Upper lobe of right lung (tissue), 1 donor: ENCODE measurements at places on chromosomes 6 and 20.

- no peak for DNase-seq
Observed at GRCh38 chr6:13175087-13175486, 153.2 kb downstream of the TBC1D7 start.

- DNase-seq = no peak
Observed at GRCh38 chr6:167140589-167141474, 16.9 kb downstream of the GPR31 start.

DNA sequence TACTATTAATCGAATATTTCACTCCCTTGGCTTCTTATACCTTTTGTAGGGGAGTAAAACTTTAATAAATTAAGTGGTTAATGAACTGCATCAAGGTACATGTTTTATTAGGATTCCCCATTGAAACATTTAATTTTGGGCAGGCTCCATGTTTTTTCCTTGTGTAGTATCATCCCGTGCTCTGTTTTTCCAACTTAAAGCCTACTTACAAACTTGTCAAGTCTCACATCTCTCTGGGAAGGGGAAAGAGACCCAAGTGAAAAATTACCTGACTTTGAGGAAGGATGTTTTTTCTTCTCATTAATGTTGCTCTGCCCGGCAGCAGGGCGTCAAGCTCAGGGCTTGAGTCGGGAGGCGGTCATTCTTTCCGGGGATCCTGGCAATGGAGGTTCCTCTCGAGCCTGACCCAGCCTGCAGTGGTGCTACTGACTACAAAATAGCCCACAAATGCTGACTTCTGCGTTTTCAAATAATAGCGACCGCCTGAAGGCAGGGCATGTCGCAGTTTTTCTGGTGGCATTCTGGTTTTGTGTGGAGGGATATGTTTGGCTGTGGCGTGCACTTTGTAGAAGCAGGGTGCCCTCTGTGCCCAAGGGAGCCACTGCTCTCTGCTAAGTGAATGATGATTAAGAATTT lies 2.4 kb downstream of the DSP start:
- no peak for DNase-seq

DNA sequence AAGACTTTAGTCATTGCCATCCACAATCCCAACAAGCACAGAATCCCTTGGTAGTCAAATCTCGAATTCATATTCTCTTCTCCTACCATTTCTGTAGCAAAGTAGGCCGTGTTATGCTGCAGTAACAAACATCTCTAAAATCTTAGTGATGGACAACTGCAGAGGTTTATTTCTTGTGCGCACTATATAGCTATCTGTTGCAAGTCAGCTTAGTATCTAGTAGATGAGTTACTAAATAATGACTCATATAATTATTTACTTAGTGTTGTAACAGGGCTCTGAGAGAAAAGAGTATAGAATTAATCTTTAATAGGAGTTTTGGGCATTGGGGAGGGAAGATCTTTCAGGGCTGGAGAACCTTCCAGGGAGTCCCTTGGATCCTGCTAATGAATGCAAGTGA lies 73.3 kb downstream of the CAP2 start:
- DNase-seq = no peak

DNA sequence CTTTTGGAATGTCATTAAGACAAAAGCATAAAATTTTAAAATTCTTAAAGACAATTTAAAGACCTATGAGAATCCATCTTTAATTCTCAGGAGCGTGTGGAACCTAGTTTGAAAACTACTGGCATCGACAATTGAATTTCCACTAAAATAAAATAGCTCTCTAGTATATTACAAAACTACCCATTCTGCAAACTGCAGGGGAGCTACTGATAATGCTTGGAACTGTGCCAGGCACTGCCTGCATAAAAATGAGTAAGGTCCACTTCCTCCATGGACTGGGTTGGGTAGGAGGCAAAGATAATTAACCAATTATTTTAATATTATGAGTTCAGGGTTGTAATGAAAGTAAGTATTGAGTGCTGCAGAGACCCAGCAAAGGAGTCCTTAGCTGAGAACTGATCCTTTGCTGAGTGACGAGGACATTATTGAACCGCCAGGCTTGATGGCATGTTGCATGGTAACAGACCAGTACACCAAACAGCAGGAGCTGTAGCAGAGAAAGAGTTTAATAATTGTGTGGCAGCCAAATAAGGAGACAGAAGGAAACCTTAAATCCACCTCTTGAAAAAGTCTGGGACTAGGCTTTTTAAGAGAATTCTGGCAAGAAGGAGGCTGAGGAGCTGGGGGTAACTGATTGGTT lies 261.3 kb downstream of the ESR1 start:
- no peak for DNase-seq

GRCh38 chr20:44247131-44247571 lies at the start of gene GDAP1L1:
TSS of gene GDAP1L1 (plus strand) at chr20:44247308. CDS start at chr20:44247335, 27 bp downstream.
- DNase-seq = no peak

- no peak for DNase-seq
Observed at GRCh38 chr6:139019722-139020121, 8.8 kb upstream of the ABRACL start.

- no peak for DNase-seq
Observed at GRCh38 chr6:154267508-154268106, 89.0 kb downstream of the IPCEF1 start.

DNA sequence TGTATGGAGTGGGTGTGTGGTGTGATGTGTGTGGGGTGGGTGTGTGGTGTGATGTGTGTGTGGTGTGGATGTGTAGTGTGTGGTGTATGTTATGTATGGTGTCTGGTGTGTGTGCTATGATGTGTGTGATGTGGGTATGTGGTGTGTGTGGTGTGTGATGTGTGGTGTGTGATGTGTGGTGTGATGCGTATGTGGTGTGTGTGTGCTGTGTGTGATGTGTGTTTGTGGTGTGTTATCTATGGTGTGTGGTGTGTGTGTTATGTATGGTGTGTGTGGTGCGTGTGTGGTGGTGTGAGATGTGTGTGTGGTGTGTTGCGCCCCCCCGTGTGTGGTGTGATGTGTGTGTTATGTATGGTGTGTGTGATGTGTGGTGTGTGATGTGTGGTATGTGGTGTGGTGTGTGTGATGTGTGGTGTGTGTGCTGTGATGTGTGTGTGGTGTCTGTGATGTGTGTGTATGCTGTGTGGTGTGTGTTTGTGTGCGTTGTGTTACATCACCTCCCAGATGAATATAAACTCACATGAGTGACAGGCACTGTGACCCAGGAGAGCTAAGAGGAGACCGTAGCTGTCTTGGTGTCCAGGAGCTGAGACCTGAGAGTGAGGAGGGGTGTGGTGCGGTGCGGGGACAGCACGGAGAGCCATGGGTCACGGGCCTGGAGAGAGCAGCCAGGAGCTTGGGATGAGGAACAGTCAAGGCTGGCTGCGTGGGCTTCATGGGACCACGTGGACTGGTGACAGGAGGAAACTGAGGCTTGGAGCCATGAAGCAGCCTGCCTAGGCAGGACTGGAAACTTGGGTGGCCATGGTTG lies 8.8 kb downstream of the DLGAP4 start:
- DNase-seq = peak; percentile 43

GRCh38 chr6:134984821-134985220 lies 34.9 kb upstream of the ALDH8A1 start:
- DNase-seq = no peak

- no peak for DNase-seq
Observed at GRCh38 chr6:52336919-52337561, 24.9 kb upstream of the PAQR8 start.

GRCh38 chr20:44273231-44274215 lies 26.4 kb downstream of the GDAP1L1 start:
- DNase-seq = no peak

- DNase-seq = no peak
Observed at GRCh38 chr20:6466075-6466810, 301.2 kb upstream of the BMP2 start.

DNA sequence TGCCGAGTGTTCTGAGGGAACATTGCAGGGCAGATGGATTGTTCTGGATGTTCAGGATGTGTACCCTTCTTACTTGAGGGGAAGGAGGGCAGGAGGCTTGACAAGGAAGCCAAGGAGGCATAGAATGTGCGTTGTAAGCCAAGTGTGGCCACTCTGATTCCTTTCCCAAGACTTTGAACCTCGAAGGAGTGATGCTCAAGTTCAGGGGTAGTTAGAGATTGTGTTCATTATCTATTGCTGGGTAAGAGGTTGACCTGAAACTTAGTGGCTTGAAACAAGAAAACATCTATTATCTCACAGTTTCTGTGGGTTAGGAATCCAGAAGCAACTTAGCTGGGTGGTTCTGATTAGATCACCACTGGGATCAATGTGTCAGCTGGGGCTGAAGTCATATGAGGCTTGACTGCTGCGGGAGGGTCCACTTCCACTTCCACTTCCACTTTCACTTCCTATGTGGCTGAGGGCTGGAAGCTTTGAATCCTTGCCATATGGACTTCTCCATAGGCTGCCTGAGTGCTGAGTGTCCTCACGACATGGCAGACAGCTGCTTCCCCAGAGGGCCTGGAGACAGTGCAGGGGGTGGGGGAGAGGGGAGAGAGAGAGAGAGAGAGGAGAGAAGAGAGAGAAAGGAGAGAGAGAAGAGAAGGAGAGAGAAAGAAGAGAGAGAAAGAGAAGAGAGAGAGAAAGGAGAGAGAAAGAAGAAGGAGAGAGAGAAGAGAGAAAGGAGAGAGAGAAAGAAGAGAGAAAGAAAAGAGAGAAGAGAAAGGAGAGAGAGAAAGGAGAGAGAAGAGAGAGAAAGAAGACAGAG lies 6.9 kb upstream of the CD40 start:
- DNase-seq = no peak

GRCh38 chr6:157150076-157150475 lies 173.2 kb downstream of the TMEM242 start:
- DNase-seq = no peak

GRCh38 chr20:39070484-39071231 lies 108.5 kb downstream of the DHX35 start:
- no peak for DNase-seq

DNA sequence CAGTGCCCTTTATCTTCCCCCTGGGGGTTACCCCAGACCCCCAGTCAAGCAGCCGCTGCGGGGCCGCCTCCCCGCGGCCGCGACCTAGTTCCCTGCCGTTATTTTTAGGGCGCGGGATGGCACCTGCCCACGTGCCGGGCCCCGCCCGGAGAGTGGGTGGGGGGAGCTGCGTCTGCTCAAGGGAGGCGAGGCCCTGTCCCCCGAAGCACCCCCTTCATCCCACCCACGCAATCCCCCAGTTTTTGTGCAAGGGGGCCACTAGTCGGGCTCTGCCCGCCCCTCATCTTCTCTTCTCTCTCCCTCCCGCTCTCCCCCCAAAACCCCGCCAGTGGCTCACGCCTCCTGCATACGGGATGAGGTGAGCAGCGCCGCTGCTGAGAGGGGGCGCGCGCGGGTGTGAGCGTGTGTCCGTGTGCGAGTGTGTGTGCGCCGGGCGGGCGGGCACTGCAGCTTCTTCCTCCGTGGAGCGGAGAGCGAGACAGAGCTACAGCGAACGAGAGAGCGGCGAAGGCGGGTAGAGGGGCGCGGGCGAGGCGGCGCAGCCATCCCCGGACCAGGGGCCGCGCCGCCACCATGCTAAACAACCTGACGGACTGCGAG lies at the start of gene SLC12A5:
TSS of gene SLC12A5 (plus strand) at position 444 of the 600 bp plus-strand sequence. CDS start at position 574, 130 bp downstream.
- no peak for DNase-seq

DNA sequence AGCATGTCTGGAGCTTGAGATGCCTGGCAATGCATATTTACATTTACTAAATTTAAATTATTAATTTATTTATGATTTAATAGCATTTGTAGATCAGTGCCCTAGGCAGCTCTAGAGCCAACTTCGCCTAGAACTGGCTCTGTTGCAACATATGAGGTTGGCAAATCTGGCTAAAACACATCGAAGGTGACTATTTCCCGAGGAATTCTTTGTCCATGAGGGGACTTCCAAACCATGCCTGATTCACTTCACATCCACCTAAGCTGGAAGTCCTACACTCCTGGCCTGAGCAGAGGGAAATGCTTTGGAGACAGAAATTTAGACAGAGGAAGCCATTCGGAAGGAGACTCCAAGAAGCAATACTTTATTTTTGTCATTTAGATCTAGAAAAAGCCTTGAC lies 211.0 kb upstream of the ARG1 start:
- DNase-seq = no peak

DNA sequence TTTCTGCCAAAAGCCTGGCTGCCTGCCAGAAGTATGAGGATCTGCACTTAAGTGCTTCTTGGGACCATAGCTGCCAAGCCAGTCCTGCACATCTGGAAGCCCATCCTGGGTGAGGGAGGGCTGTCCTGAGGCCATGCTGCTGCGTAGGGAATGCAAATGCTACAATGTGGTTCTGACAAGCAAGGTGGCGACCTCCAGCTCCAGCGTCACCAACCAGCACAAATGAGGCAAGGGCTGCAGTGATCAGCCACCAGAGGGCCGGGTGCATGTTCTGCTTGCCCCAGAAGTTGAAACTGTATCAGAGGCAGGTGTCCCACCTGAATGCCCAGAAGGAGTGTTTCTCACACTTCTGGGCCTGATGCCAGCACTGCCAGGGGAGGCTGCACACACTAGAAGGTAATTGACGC lies 99.1 kb upstream of the KCNQ5 start:
- no peak for DNase-seq

DNA sequence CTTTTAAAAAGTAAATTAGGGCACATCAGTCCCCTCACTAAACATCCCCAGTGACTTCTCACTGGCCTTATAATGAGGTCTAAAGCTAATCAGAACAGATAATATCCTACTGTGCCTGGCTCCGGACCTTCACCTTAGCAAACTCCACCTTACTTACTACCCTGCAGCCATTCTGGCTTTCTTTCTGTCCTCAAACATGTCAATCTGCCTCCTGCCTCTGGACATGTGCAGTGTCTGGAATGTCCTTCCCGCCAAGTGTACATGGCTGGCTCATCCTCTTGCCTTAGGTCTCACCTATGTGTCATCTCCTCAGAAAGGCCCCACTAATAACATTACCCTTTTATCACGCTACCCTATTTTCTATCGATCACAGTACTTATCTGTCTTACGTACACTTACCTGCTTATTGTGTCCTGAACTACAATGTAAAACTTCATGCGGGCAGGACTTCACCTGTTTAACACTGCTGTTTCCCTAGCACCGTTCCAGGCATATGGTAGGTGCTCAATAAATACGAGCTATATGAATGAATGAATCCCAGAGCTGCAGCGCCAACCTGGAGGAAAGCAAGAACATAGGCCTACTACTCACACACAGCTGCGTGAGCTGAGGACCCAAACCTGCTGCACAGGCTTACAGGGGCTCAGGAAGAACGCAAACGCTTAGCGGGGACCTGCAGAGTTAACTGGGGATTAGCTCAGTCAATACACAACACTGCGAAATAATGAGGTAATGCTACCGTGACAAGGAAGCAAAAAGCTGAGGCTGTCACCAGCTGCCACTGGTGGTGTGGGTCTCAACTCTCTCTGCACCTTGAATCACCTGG lies 991 bp downstream of the UQCC2 start:
- peak; percentile 23 for DNase-seq

DNA sequence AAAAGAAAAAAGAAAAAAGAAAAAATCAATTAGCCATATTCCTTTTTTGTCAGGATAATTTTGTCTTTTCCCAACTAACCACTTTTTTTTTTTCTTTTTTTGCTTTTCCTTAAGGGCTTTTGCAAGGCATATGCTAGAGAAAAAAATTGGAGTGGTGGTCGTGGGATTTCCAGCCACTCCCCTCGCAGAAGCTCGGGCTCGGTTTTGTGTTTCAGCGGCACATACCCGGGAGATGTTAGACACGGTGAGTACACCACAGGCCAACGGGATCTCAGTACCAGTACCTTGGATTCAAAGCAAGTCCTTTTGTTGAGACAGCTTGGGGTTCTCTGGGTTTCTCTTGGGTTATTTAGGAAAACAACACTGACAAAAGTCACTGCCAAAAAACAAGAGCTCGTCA lies 61.2 kb upstream of the ISM1 start:
- no peak for DNase-seq

- DNase-seq = no peak
Observed at GRCh38 chr6:144327081-144327480, 41.9 kb downstream of the UTRN start.

GRCh38 chr6:73585566-73586415 lies 65.0 kb upstream of the EEF1A1 start:
- DNase-seq = no peak

- no peak for DNase-seq
Observed at GRCh38 chr6:159665868-159666635, 27.0 kb downstream of the SOD2 start.
